Sigmoid colon (tissue), 7 donors: ENCODE measurements at places on chromosomes 11 and 22. TPM values are rescaled to one million over a fixed set of nuclear protein-coding genes. Genes with fewer than 3 reads are reported as not detected.

FAM83F gene
- under 0.01 TPM for total RNA-seq

HTATIP2 gene
- total RNA-seq, result 58.1 TPM

OR2AG1 gene
- not detected for total RNA-seq

ASCL2 gene
- total RNA-seq, result 0.33 TPM

PATE4 gene
- not detected for total RNA-seq

TEX54 gene
- total RNA-seq, result 2.1 TPM

RGL4 gene
- not detected for total RNA-seq

USH1C gene
- 1.2 TPM for total RNA-seq

CADM1 gene
- total RNA-seq, result 16.1 TPM

RPS3 gene
- 2,377 TPM for total RNA-seq

ABCG4 gene
- under 0.01 TPM for total RNA-seq

INSC gene
- total RNA-seq, result 3.9 TPM

OR8G5 gene
- total RNA-seq, result not detected

DCDC1 gene
- total RNA-seq, result 0.27 TPM

SLC22A9 gene
- not detected for total RNA-seq

ELMOD1 gene
- total RNA-seq, result 0.49 TPM

RIBC2 gene
- total RNA-seq, result not detected

LMO2 gene
- total RNA-seq, result 12.7 TPM

TTLL1 gene
- total RNA-seq, result 5.3 TPM

TSSK2 gene
- not detected for total RNA-seq

AIP gene
- total RNA-seq, result 120 TPM

SPINDOC gene
- total RNA-seq, result 14.6 TPM

DNAJB7 gene
- not detected for total RNA-seq

GSTT2B gene
- 3.0 TPM for total RNA-seq

SLN gene
- total RNA-seq, result not detected

SLC3A2 gene
- total RNA-seq, result 44.0 TPM

KCTD17 gene
- 30.1 TPM for total RNA-seq

DDI1 gene
- total RNA-seq, result not detected

ARL14EP gene
- total RNA-seq, result 34.2 TPM

C22orf23 gene
- not detected for total RNA-seq

SCGB1C1 gene
- not detected for total RNA-seq

YWHAH gene
- 114 TPM for total RNA-seq

RNF121 gene
- total RNA-seq, result 25.3 TPM

DNAL4 gene
- 7.9 TPM for total RNA-seq

ADAMTS8 gene
- total RNA-seq, result 11.9 TPM

CDC42BPG gene
- not detected for total RNA-seq

RAD9A gene
- total RNA-seq, result 18.1 TPM

SAA4 gene
- total RNA-seq, result not detected
